ENCODE measurements at places on chromosomes 7 and 10.

- DNase-seq = peak; percentile 31
Observed at GRCh38 chr7:4712281-4713182, 30.4 kb downstream of the FOXK1 start.

GRCh38 chr10:30762620-30763019 lies 133.1 kb upstream of the LYZL2 start:
- no peak for DNase-seq

- no peak for DNase-seq
Observed at GRCh38 chr10:35328404-35329037, 7.8 kb upstream of the CCNY start.

DNA sequence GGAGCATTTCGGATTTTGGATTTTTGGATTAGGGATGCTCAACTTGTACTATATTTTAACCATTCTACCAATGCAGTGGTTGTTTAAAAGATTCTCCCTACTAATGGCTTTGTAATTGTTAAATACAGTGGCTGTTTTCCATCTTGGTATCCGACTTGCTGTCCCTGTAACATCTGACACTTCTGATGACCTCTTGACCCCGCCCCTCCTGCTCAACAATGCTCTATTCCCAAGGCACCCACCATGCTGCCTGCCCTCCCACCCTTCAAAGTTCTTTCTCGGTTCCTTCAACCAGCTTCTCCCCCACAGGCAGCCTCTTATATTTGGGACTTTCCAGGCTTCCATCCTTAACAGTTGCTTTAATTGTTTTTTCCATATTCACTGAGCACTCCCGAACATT lies 2.0 kb downstream of the PRTFDC1 start:
- no peak for DNase-seq

DNA sequence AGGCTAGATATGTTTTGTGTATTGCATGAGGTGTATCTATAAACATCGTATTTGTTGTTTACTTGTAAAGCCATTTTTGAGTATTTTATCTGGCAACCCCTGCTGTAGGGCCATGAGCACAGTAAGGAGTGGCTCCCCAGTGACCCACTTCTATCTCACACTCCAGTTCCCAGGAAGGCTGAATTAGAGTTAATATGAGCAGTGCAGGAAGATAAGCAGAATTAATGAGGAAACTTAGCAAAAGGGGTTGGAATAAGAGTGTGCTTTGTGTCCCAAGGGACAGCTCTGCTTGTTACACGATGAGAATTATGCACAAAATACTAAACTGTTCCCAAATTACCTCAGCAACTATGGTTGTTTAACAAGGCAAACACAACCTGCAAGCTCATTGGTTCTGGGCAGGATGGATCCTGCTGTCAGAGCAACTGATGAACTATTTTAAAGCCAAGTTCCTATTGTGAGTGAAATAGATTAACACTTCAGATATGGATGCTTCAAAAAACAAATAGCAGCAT lies 1005.8 kb downstream of the NRG3 start:
- peak; percentile 6 for DNase-seq

GRCh38 chr10:130038019-130038555 lies 72.5 kb downstream of the C10orf143 start:
- DNase-seq = no peak

DNA sequence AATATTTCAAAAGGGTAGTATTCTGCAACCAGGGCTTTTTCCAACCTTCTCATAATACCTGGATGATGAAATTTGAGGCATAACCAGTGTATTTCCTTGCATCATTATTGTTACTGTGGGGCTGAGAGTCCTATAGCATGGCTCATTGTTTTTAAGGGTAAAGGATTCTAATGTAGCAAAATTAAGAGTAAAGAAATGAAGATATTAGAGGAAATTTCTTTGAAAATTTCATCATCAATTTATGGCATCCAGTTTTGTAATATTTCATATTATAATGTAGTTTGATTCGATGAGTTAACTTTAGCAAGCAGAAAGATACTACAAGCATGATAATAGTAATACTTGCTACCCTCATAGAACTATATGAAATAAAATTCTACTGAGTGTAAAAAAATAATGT lies 387.3 kb upstream of the LRGUK start:
- no peak for DNase-seq

GRCh38 chr10:23533212-23533611 lies 94.3 kb downstream of the OTUD1 start:
- no peak for DNase-seq

DNA sequence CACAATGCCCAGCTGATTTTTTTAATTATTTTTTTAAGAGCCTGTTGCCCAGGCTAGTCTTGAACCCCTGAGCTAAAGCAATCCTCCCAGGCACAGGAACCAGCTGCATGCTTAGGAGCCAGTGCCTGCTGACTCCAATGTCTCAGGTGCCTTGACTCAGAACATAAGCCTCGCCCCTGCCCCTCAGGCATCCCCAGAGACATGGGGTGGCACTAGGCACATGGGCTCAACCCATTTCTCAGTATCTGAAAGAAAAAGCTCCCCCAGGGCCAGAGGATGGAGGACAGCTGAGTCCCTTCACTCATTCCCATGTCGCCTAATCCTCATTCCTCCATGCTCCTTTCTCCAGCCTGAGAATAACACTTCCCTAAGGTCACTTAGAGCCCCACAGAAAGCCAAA lies 39.1 kb downstream of the KCNH2 start:
- DNase-seq = no peak

- DNase-seq = no peak
Observed at GRCh38 chr7:19455623-19456022, 253.2 kb downstream of the POLR1F start.

- DNase-seq = no peak
Observed at GRCh38 chr7:43943417-43944187, 17.4 kb downstream of the UBE2D4 start.
